ENCODE measurements at places on chromosomes 7 and 10. TPM values are rescaled to one million over a fixed set of nuclear protein-coding genes. Genes with fewer than 3 reads are reported as not detected.

The PIK3CG gene
- total RNA-seq, result 51.6 TPM

The ZMIZ1 gene
- total RNA-seq, result 27.8 TPM

The ADARB2 gene
- 0.17 TPM for total RNA-seq

The PPP1R9A gene
- total RNA-seq, result not detected

The RNF32 gene
- 2.2 TPM for total RNA-seq

The LEP gene
- total RNA-seq, result not detected

The C10orf105 gene
- 0.52 TPM for total RNA-seq

The CUZD1 gene
- 3.4 TPM for total RNA-seq

The ENKUR gene
- total RNA-seq, result not detected

The CUL2 gene
- 45.8 TPM for total RNA-seq

The FAM237B gene
- total RNA-seq, result not detected

DNA sequence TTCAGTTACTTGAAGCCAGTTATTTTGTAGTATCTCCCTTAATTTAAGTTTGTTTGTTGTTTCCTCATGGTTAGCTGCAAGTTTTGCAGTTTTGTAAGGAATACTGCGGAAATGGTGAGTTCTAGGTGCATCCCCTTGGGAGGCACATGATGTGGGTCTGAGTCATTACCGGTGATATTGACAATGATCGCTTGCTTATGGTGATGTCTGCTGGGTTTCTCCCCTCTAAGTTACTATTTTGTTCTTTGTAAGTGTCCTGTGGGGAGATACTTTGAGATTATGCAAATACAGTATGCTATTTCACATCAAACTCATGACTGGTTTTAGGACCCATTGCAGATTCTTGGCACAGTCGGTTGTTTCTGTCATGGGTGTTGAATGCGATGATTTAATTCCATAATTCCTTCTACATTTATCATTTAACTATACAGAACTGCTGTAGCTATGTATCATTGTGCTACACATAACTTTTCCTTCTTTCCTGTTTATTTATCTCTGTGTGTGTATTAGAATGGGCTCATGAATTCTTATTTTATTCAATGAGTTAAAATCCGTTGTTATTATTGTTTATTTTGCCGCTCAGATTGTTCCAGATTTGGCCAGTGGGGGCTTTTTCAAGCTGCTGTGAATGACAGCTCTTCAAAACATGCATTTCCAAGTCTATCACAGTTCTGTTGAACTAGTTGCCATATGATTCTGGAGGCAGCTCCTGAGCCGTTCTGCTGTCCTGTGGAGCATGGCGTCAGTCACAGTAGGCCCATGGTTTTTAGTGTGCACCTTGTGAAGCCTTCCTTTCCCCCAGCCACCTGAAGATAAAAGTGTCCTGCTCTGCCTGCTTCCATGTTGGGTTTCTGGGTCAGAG is 18.4 kb downstream of the TSPAN14 start:
- DNase-seq, result no peak

DNA sequence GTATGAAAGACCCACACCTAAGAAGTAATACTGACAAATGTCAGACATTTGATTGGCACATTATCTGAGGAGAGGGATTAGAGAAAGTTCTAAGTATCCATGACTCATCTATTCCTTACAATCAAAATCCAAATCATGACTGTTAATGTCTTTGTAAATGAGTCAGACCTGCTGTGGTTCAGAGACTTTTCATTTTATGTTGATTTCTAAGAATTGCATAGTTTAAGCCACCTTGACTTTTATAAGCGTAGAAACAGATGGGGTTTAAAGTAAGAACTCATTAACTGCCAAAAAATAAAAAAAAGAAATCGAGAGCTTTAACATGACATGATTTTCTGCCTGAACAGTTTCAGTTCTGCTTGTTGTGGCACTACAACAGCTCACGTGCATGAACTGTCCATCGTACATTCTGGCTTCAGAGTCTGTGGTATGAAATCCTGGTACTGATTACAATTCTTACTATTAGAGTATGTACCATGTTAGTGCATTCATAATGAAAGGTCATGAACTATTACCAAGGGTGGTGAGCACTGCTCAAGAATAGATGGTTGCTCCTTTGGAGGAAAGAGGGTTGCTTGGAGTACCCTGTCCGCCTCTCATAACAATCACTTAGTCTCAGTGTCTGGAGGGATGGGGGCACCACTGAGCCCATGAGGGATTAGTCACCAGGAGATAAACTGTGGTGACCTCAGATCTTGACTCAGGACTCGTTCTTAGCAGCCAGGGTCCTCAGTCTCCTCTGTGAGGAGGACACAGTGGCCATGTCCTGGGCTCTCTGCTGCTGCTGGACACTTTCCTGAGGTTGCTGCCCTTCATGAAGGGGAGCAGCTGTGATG is 42.2 kb downstream of the ACSM6 start:
- no peak for DNase-seq

DNA sequence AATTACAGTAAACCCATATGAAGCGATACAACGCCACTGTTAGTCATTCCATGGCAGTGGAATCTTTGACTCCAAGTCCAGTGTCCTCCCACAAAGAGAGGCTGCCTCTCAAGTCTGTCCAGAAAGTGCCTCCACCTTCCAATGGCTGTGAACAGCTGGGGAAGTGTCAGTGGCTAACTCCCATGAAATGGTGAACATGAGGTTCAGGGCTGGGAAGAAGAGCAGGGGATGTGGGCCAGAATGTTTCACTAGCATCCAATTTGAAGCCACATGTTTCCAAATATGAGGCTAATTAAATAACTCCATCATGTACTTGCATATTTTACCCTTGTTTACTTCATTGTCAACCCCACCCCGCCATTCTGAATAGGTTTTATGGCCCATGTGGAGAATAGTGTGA is 53.1 kb upstream of the CHST15 start:
- no peak for DNase-seq

DNA sequence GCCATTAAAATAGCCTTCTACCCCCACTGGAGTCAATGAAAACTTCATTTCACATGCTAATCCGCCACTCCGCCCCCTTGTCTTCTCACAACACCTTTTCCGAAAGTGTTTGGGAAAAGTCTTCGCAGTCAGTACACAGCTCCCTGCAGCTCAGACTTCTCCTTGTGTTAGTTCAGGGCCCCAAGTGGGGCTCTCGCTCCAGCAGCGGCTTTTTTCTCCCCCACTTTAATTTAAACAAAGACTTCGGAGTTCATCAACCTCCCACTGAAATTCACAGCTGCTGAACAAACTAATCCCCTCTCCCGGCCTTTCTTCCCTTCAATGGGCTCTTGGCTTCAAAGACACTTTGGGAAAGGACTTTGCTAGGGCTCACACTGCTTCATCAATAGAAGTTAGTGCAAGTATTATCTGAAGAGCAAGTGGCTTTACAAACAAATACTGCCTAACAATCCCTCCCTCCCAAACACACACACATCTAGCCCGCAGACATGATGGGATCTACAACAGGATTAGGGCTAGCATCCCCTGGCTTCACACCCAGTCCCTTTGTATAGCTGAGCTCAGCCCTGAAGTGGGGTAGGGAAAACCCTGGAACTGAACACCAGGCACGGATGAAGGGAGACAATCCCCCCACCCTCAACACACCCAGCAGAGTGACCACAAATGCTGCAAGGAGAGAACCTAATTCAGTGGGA is 23.1 kb downstream of the WNT8B start:
- DNase-seq, result no peak

DNA sequence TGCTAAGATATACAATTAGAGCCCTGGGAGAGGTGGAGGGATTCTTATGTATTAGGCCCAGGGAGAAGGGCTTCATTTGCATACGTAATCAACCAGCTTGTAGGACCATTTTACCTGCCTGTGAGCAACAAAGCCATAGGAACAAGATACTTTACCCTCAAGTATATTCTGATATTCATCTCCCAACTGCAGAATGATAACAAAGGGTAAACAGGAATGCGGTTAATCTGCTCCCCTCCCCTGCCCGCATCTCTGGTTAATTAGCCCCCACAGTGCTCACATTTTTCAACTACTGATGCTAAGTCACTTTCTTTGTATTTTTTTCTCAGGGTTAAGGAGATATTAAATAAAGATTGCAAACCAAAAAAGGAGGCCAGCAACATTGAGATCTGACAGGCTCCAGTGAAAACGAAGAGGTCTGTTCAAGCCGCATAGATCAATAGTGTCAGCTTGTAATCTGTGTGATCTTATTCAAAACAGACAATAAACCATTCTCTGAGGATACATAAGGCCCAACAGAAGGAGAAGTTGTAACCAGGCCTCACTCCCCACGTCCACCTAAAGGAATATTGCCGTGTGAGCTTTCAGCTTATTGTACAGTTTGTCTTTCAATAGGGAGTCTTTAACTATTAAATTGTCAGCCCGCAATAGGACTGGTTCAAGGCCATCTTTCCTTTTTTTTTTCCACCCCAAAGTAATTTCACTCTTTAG is 203.4 kb downstream of the RAPGEF5 start:
- DNase-seq, result no peak

- no peak for DNase-seq
These were observed 14.9 kb upstream of the TES start for GRCh38 chr7:116195451-116195850.

- no peak for DNase-seq
These were observed 26.7 kb upstream of the CD36 start for GRCh38 chr7:80611779-80612178.

GRCh38 chr7:101205901-101206664 is 5.2 kb upstream of the MOGAT3 start:
- no peak for DNase-seq

GRCh38 chr7:102412548-102412947 is 16.4 kb downstream of the PRKRIP1 start:
- DNase-seq, result peak; percentile 60

- DNase-seq, result no peak
These were observed 1.6 kb upstream of the PRF1 start for GRCh38 chr10:70604106-70604505.

- DNase-seq, result no peak
These were observed 17.1 kb upstream of the EZH2 start for GRCh38 chr7:148901178-148901577.

GRCh38 chr10:822661-823367 is 108.7 kb downstream of the LARP4B start:
- no peak for DNase-seq

DNA sequence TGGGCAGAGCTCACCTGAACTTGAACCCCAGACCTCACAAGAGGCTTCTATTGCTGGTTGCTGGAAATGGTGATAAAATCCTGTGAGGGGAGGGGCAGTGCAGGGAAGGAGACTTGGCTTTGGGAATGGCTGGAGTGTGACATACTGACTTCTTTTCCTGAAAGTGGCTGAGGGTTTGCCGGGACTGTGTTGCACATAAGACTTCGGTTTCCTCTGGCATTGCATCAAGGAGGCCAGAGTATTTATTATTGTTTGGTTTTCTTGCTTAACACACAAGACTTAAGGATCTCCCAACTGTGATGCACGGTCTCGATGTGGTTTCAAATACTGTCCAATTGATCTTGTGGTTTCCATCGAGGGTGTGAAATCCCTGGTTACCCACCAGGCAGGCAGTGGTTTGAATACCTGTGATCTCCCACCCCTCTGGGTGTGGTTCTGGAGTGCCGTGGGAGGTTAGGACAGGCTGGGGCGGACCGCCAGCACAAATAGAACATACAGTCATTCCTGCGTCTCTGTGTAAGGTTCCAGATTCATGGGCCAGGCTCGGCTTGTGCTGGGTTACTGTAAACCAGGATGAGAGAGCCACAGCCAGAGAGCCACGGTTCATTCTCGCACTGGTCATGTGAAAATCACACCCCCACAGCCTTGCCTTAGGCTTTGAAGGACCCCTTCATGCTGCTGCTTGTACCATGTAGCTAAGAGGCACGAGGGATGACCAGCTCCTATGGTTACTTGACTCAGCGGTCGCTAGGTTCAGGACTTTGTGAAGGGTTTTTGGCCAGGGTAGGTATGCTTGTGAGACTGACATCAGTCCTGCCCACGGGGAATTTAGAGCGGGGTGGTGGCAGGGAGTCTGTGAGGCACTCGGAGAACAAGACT is 39.2 kb downstream of the WBP1L start:
- DNase-seq, result no peak

DNA sequence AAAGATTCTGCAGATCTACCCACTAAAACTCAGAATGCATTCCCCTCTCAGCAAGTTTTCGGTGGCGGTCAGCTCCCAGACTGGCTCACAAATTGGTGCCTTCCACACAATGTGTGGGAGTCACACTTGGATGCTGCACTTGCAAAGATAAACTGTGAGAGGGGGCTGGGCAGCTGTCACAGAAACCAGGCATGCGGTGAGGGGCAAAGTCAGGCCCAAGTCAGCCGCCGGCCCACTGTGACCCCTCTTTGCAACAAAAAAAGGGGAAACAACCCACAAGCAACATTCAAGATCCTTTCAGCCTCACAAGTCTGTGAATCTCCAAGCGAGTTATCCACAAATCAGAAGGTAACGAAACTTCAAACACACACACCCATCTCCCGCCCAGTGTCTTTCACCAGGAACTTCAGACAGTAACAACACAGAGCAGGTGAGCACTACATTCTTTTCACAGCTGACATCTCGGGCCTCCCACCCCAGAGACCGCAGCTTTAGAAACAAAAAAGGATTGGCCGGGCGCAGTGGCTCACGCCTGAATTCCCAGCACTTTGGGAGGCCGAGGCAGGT is 32.0 kb downstream of the SNX8 start:
- DNase-seq, result no peak

GRCh38 chr10:37226524-37226923 is 101.1 kb downstream of the ANKRD30A start:
- DNase-seq, result no peak

DNA sequence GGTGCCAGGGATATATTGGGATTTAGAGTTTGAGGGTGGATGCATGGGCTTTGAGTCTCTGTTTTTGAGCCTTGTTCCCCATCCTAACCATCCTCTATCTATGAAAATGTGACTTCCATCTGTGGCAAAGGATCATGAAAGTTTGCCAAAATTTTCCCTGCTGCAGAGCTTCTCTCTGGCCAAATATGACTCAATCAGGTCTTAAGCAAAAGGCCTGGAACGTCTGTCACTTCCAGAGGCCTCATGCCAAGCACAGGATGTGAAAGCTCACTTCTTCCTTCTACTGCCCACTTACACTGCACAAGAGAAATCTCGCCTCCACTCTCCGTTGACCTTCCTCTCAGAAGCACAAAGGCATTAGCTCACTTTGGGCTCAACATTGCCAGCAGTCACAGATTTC is 696.9 kb upstream of the NRP1 start:
- no peak for DNase-seq

GRCh38 chr7:100620804-100621203 is 8.5 kb downstream of the MOSPD3 start:
- no peak for DNase-seq

DNA sequence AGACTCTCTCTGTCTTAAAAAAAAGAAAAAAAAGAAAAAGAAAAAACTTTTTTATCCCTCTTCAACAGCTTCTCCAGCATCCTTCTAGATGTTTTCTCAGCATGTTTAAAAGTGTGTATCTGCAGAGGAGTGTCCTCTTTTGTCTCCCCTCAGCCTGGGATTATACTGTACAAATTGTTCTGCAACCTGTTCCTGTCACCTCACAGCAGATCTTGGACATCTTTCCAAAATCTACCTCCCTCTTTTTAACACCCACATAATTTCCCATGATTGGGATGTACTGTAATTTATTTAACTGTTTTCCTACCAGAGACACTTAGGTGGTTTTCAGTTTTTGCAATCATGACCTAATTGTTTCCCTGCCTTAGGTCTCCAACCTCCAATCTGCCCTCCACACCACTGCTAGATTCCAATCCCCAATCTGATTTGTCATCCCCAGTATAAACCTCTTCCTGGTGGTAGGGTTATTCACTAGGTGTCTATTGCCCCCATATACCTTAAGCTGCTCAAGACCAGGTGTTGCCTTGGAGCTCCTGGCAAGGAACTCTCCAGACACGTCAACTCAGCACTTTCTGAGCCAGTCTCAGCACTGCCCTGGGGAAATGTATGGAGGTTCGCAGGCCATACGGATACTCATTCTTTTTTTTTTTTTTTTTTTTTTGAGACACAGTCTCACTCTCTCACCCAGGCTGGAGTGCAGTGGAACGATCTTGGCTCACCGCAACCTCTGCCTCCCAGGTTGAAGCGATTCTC is 17.6 kb upstream of the DDIT4 start:
- DNase-seq, result no peak
